Activated T-cell treated with anti-CD3 and anti-CD28 coated beads, Interleukin-2, amount 50 U/mL, for 4 hours (primary cell): ENCODE measurements at places on chromosomes 11 and 22.

GRCh38 chr11:68632802-68633201 is 51.5 kb upstream of the GAL start:
- DNase-seq, result no peak

- no peak for DNase-seq
These were observed 26.7 kb downstream of the INTS4 start for GRCh38 chr11:77967753-77968152.

GRCh38 chr11:48116437-48117228 is 100.0 kb upstream of the OR4B1 start:
- DNase-seq, result no peak

DNA sequence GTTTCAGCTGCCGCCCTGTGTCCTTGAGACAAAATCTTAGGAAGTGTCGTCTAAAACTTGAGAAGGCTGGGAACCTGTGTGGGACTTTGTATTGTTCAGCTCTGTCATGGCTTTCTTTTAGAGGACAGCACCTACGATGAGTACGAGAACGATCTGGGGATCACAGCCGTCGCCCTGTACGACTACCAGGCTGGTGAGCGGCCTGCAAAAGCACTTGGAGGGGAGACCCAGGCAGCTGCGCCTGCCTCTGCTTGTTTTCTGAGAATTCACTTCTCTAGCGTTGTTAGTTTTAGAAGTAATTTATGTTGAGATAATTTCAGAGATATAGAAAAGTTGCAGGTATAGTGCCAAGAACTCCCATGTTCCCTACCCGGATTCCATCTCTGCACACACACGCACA is 35.2 kb downstream of the CTTN start:
- no peak for DNase-seq

DNA sequence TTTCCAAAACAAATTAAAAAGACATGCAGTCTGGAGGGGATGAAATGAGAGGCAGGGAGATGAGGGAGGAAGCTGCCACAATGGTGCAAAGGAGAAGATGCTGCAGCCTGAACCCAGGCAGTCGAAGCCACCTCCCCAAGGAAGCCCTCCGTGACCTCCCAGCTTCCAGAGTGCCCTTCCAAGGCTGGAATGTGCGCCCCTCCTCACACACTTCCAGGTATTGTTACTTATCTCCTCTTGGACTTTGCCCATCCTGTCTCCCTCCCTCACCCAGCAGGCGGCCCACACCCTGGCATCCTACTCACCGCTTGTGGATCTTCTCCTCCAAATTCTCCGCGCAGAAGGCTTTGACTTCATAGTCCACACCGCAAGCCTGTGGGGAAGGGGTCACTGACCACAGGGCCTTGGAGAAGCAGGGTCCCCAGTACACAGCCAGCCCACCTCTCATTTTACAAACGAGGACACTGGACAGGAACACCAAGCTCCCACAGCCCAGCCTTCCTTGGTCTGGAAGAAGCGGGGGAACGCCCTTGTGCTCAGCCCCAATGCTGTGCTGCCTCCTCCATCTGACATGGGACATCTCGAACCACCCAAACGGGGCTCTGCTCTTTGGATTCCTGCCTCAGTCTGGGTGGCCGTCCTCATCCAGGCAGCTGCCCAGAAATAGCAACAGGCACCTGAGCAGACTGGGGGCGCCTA is 40.3 kb downstream of the TPBGL start:
- no peak for DNase-seq

- DNase-seq, result no peak
These were observed 680.4 kb downstream of the TBC1D22A start for GRCh38 chr22:47442821-47443220.

- peak; percentile 43 for DNase-seq
These were observed 69.9 kb upstream of the RTL6 start for GRCh38 chr22:44567846-44568493.

DNA sequence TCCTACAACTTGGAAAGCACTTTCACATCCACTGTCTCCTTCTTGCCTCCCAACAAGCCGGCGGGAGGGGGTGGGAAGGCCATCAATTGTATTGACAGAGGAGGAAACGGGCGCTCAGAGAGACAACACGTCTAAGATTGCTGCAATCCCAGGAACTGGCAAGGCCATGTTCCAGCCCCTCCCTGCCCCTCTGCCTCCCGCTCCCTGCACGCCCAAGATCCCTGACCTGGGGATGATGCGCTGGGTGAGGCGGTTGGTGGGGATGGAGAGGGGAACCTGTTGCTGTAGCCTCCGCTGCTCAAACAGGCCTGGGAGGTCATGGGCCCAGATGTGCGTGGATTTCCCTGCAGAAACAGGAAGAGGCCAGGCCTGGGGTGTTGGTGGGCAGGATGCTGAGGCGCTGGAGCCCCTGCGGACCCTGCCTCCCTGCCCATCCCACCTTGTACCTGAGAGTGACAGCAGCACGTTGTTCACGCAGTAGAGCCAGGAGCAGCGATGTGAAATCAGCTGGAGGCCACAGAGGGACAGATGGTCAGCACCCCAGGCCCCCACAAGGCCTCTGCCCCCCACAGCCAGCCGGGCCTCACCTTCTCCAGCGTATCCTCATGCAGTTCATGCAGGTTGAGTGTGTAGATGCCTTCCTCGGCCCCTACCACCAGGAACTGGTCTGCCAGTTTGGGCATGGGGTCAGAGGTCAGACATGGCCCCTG is 6.8 kb downstream of the MAP4K2 start:
- no peak for DNase-seq
